ENCODE measurements at places on chromosomes 7 and 10.

DNA sequence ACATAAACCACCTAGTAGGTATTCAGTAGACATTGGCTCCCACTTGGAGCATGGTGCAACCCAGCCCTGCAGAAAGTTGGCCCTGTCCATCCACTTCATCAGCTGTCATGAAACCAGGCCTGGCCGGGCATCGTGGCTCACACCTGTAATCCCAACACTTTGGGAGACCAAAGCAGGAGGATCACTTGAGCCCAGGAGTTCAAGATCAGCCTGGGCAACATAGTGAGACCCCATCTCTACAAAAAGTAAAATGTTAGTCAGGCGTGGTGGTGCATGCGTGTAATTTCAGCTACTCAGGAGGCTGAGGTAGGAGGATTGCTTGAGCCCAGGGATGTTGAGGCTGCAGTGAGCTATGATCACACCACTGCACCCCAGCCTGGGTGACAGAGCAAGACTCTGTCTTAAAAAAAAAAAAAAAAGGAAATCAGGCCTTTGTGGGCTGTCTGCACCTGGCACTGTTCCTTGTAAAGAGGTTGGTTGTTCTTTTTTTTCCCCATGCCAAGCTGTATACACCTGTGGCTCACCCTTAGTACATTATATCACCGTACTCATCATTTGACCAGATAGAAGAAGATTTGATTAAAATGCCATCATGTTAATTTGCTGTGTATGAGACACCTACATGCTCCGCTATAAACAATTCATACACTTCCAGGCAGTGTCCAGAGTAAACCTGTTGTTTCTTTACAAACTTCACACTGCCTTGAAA, 45.4 kb upstream of the GRID1 start:
- DNase-seq, result no peak

- DNase-seq, result no peak
Observed at GRCh38 chr10:133276435-133277201, at the start of gene ADAM8. Gene ADAM8, minus strand, starts transcription at chr10:133276868. Its CDS starts 51 bp downstream, at chr10:133276817.

DNA sequence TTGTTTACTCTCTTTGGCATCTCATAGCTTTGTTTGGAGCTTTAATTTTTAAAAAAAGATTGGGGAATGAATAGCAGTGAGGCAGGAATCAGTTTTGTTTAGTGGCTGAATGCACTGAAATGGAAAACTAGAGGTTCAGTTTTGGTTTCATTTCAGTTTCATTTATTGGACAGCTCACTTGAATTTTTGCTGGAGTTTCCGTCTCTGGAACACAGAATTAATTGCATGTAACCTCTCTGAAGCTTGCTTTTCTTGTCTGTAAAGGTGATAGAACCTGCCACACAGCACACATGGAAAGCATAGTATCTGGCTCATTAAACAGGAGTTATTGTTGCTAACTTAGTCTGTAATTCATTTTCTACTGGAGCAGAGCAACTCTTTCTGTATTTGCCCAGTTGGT, 7.1 kb downstream of the GRM8 start:
- no peak for DNase-seq

- DNase-seq, result no peak
Observed at GRCh38 chr7:77439572-77439971, 23.4 kb upstream of the GSAP start.

- DNase-seq, result no peak
Observed at GRCh38 chr7:70406186-70406949, 725.6 kb upstream of the GALNT17 start.

GRCh38 chr10:127826154-127826725, 66.5 kb downstream of the CLRN3 start:
- no peak for DNase-seq

- DNase-seq, result no peak
Observed at GRCh38 chr7:96182424-96183158, 139.3 kb downstream of the SLC25A13 start.

- no peak for DNase-seq
Observed at GRCh38 chr7:109215341-109215740, 645.7 kb downstream of the DNAJB9 start.

DNA sequence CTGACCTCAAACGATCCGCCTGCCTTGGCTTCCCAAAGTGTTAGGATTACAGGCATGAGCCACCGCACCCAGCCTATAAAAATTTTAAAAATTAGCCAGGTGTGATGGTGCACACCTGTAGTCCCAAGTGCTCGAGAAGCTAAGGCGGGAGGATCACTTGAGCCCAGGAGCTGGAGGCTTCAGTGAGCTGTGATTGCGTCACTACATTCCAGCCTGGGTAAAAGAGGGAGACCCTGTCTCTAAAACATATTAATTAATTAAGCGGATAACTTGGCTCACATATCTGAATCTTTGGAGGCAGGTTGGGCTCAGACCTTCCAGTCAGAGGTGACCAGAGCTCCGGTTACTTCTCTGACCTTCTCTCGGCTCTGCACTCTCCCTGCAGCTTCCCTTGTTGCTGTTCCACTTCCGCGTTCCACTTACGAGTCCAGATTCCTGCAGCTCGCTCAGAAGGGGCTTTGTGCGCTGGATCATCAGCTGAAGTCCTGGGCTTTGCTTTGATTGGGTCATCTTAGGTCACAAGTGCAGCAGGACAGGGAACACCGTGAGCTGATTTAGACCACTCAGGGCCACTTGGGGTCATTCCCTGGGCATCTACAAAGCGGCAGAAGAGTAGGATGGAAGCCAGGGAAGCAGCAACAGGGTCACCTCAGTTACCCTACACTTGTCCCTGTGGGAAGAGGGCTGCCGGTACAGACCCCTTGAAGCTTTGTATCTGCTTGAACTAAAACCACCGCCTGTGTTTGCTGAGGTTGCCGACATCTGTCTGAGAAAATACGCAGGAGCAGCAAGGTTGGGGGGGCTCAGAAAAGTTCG, 2.0 kb upstream of the ARPC1B start:
- no peak for DNase-seq

DNA sequence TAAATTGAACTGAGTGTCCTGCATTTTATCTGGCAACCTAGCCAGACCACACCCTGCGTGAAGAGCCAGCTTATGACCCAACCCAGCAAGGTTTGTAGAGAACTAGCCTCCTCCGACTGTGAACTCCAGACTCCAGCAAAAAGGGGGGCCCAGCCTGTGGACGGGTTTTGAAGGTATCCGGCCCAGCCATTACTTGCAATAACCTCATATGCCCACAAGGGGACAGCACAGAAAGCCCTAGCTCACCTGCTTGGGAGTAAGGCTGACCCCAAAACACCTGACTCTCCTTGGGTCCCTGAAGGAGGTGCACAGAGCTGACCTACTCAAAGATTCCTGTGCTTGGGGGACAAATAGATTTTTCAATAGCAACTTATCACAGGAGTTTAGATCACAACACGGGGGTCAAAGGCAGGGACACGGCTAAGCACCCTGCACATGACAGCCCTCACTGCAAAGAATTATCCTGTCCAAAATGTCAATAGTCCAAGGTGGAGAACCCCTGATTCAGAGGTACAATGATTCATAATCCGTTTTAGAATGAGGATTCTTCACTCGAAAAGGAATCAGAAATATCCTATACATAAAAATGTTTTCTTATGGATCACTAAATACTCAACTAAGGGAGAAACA, 4.6 kb downstream of the TRPV6 start:
- no peak for DNase-seq

DNA sequence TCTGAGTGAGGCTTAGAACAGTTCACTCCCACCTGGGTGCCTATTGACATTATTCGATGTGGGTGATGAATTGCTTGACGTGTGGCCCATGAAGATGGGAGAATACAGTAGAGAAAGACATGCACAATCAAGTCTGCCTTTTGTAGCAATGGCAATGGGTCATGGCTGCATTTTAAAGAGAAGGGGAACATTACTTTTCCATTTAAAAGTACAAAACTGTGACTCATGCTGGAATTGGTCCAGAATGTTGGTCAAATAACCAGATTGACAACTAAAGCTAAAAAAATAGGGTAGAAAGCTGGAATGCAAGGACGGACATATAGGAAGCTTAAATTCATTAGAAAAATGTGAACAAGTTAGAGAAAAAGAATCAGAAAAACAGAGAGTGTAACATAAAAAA, 104.1 kb upstream of the SLC25A13 start:
- DNase-seq, result no peak

GRCh38 chr7:95777269-95777668, 4.9 kb downstream of the DYNC1I1 start:
- DNase-seq, result no peak

DNA sequence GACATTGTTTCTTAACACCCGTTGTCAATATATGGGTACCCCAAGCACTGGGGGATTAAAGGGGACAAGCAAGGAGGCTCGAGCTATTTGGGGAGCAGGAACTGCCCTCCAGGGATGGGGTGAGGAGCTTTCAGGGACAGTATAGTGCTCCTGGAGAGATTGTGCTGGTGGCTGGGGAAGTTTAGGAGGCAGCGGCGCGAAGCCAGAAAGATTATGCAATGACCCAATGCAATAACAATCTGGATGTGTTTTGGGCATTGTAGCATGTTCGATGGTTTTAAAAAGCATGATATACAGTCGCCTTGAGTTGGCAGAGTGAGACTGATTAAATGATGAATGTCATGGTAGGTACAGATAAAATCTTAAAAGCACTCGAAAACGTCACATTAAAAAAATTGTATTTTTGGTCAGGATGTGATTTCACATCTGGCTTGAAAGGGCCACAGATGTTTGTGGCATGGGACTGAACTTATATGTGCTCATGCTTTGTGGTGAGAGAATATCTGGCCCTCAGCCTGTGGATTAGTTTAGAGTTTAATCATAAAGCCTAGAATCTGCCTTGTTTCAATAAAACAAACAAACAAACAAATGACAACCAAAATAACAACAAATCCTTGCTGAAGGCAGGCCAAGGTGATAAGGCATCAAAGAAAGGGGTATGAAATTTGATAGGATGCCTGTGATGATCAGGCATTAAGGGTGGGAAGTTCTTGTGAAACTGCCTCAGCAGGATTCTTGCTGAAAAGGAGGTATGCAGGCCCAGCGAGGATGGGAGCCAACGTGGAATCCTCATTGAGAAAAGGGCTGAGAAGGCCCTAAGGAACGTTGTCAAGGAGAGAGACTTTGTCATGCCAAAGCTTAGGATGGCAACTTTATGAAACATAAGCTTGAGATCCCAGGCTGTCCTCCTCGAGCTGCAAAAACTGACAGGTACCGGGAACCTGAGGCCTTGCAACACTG, 417.1 kb upstream of the KLF6 start:
- no peak for DNase-seq

DNA sequence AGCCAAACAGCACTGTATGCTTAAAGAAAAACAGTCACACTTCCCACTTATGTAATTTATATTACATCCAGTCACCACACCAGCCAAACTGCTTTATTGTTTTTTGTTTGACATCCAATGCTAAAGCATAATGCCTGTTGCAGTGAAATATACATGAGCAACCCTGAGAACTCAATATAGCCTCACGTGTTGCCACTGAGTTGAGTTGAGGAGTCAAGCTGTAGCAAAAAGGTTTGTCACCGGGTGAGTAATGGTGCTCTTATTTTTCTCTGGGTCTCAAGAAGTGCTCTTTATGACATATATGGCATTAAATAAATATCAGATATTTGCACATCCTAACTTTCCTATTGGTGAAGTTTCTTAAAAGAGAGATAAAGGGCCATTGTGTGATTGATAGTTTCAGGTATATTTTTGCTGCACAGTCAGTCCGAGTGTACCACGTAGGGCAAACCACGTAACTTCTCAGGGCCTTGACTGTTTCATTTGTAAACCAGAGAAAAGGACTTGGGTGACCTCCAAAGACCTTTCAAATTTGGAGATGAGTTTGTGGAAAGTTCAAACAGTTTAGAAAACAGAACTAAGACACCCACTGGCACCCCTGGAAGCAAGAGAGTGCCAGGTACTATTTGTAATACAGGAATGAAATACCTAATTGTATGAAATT, 168.5 kb downstream of the CFTR start:
- no peak for DNase-seq

- no peak for DNase-seq
Observed at GRCh38 chr7:30468791-30469190, 9.8 kb downstream of the NOD1 start.

DNA sequence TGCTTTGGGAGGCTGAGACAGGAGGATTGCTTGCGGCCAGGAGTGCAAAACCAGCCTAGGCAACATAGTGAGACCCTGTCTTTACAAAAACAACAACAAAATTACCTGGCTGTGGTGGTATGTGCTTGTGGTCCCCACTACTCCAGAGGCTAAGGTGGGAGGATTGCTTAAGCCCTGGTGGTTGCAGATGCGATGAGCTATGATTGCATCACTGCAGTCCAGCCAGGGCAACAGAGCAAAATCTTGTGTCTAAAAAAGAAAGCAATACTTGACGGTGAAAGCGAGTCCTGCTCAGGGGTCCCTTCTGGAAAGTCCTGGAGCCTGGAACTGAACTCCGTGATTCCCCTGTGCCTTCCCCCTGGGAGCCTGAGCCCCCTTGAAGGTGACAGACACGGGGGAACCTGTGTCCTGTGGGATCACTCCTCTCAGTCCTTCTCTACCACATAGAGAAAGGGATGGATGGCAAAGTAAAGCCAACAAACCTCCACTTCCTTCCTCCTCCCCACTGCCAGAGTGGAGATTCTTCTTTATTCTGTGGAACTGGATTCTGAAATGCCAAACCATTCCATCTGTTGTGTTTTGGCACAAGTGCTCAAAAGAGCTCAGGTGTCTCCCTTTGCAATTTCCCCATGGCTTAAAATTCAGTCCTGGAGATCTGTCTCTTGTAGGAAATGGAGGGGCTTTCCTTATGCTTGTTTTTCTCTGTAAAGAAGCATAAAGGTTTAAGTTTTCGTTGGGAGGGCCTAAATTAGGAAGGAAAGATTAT, 50.6 kb downstream of the KIAA1217 start:
- no peak for DNase-seq

DNA sequence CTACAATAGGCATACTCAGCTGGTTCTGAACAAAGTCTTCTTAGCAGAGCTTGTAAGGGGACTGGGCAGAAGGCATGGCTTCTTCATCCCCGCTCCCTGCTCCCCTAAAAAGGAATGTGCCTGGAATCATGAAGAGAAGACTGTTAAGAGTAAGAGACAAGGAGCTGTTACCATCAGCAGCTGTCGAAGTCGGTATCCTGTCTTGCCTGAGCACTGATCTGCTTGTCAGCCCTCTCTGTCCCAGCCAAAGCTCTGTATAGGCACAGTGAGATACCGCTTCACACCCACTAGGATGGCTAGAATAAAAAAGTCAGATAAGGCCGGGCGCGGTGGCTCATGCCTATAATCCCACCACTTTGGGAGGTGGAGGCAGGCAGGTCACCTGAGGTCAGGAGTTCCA, 2.4 kb downstream of the ABLIM1 start:
- no peak for DNase-seq

- DNase-seq, result no peak
Observed at GRCh38 chr7:6133249-6133648, 102.1 kb downstream of the ANKRD61 start.

GRCh38 chr10:59127991-59128390, 48.5 kb upstream of the PHYHIPL start:
- DNase-seq, result no peak

GRCh38 chr10:124001391-124002148, 91.8 kb downstream of the CHST15 start:
- DNase-seq, result no peak

Measured in stimulated activated CD4-positive, alpha-beta T cell treated with anti-CD3 and anti-CD28 coated beads, Interleukin-15, amount 100 ng/mL, for 48 hours (primary cell).